NK-92 treated with Interleukin-12 subunit alpha and Interleukin-12 subunit beta, amount 100 ng/mL, for 24 hours (cell line): ENCODE measurements at places on chromosomes 6 and 20.

GRCh38 chr20:24762371-24762770, 186.7 kb upstream of the CST7 start:
- DNase-seq = no peak

DNA sequence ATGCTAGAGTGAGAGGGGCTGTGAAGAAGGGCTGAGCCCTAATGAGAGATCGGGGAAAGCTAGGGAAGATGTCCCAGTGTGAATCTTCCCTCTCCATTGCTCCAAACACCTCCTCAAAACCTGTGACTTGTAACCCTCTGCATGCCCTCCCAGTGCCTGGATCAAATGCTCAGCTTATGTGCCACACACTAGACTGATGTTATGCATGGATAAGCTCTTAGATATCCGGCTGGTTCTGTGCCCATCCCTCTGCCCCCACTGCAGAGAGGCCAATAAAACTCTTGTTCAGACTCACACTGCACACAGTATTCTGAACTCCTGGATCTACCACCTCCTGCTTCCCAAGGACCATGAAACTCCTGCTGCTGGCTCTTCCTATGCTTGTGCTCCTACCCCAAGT, at the start of gene DEFB118:
Gene DEFB118, plus strand, starts transcription at position 301 of the 400 bp plus-strand sequence. Its CDS starts 50 bp downstream, at position 351.
- no peak for DNase-seq

GRCh38 chr6:113616701-113617274, 240.4 kb upstream of the MARCKS start:
- DNase-seq = no peak

GRCh38 chr20:31764641-31765305, 25.7 kb downstream of the TPX2 start:
- no peak for DNase-seq

DNA sequence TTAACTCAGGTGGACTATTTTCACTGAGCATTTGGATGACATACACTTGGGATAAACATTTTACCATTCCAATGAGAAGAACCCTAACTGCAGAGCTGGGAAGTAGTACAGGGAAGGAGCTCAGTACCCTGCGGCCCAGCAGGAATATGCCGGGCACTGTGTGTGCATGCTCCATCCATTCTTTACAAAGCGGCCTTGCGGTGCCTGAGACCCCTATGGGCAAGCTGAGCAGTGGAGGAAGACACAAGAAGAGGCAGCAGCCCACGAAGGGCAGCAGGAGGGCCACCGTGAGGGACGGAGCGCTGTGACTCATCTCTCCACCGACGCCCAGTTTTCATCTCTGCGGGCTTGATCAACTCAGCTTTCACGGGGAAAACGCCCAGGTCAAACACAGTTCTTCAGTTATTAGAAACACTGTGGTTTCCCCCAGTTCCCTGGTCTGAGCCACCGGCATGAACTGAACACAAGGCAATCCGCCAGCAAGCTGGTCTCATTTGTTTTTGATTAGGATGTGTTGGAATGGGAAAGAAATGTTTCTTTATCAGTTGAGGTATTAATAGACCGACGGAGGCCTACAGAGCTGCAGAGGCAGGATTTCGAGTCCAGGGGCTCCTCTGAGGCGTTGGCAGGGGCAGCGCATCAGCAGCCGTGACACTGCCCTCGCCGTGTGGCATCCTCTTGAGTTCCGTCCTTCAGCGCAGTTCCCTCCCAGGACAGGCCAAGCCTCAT, 44.9 kb downstream of the IRF4 start:
- DNase-seq = no peak

GRCh38 chr6:1575210-1576041, 34.3 kb upstream of the FOXC1 start:
- no peak for DNase-seq

- DNase-seq = no peak
These were observed 11.0 kb downstream of the UQCC2 start for GRCh38 chr6:33700391-33701050.

- no peak for DNase-seq
These were observed 396.9 kb upstream of the ADGRB3 start for GRCh38 chr6:68238097-68238601.

GRCh38 chr20:43492101-43492500, 15.4 kb upstream of the L3MBTL1 start:
- DNase-seq = no peak

DNA sequence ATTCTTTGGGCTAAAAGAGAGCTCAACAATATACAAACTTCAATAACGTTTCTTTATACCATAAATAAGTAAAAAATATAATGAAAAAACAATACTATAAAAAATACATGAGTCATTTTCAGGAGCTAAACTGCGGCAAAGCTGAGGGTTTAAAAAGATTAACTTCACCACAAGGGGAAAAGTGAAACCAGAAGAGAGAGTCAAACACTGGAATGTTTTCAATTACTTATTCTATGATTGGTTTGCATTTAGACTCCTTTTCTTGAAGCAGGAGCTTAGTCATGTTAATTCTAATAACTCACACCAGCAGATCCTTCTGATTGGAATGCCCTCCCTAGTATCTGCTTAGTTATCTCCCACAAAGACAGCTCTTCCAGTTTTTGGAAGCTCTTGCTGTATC, 627.3 kb downstream of the UTRN start:
- no peak for DNase-seq

- DNase-seq = no peak
These were observed 338.1 kb downstream of the PLCB1 start for GRCh38 chr20:8470156-8470555.

DNA sequence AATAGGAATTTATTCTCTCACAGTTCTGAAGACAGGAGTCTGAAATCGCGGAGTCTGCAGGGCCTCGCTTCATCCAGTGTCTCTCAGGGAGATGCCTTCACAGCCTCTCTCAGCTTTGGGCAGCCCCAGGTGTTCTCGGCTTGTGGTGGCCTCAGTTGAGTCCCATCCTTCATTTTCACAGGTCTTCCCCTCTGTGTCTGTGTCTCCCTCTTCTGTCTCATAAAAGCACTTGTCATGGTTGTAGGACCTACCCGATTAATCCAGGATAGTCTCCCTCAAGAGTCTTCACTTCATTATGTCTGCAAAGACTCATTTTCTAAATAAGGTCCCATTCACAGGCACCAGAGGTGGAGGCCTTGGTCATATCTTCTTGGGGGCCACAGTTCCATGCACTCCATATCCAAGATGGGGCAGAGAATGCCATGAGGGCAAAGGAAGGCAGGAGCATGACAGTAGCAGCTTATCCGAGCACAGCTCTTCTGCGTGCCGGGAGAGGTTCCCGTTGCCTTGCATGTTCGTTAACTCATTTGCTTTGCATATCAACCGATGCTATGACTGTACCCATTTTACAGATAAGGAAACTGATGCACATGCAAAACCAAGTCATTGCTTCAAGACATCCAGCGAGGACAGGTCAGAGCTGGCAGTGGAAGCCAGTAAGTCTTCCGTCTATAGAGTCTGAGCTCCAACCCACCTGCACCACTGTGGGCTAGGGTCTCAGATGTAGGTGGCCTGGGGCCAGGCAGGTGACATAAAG, 363.8 kb upstream of the SULF2 start:
- no peak for DNase-seq

DNA sequence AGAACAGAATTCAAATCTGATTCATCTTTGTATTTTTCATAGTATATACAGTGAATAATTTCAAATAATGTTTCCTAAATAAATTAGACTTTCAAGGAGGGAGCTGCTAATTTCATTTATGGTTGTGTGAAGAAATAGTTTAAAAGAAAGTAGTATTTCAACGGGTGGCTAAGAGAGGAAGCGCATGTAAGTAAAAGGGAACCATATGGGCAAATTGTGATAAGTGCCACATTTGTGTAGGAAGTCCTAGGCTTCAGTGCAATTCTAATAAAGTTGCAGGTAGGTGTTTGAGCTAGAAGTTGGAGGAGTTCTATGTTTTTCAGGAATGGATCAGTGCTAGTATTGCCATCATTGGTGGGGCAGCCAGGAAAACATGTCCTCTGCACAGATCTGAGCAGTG, 178.8 kb upstream of the PRDM1 start:
- no peak for DNase-seq

- no peak for DNase-seq
These were observed 165.2 kb downstream of the BCAS1 start for GRCh38 chr20:53905019-53905819.

- no peak for DNase-seq
These were observed 95.0 kb downstream of the ARHGAP18 start for GRCh38 chr6:129615020-129615419.

- no peak for DNase-seq
These were observed 155.4 kb downstream of the ERMARD start for GRCh38 chr6:169906688-169907418.

DNA sequence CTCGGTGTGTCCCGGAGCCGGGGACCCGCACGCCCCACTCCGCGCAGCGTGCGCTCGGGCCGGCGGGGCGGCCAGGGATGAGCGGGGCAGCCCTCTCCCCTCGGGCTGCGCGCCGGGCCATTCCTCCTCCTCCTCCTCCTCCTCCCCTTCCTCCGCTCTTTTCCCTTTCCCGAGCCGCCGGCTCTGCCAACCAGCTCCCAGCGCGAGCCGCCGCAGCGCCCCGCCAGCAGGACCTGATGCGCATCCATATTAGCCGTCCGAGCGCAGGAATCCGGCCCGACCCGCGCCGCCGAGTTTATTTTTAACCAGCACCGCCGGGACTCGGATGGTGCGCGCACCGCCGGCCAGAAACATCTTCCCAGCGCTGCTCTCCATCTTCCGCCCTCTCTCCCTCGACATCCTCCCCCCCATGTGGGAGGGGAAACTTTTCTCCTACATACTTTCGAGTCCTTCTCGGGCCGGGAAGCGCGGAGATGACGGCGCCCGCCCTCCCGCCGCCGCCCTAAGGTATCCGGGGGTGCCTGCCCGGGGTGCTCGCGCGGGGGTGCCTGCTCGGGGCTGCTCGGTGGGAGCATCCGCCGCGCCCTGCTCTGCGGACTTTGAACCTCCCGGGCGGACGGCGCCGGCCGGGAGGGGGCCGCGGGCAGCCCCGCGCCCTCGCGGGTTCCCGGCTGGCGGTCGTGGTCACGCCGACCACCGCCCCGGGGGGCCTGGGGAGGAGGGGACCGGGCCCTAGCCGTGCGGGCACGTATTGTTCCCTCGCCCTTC, 619 bp downstream of the RREB1 start:
- DNase-seq = no peak

GRCh38 chr20:19880256-19881079, 122.4 kb downstream of the RIN2 start:
- no peak for DNase-seq

DNA sequence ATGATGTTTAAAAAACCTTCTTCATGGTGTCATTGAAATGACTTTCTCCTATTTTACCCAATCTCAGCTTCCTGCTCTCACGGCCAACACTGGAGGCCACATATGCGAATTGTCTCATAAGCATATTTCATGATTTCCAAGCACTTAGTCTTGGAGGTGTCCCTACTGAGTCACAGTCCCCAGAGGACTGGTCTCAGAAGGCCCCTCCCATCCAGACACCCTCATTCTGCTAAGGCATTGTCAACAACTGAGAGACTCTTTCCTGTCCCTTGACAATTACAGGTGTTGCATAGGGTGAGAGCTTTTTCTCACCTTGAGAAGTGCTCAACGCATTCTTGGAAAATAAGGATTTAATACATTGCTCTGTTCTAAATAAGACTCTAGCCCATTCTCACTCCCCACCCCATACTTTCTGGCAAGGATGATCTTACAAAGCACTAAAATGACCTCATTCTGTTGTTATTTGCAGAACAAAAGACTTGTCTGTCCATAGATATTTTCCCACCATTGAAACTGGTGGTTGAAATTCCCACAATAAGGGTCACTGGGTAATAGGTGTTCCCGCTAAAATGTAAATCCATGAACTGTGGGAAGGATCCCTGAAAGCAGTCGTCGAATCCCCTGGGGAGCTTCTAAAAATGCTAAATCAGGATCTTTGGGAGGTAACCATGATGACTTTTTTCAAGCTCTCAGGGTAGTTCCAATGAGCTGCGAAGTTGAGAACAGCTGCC, 32.3 kb upstream of the SLC22A23 start:
- DNase-seq = no peak

GRCh38 chr20:1633535-1633934, 13.7 kb upstream of the SIRPB1 start:
- no peak for DNase-seq

GRCh38 chr20:63538204-63539091, 1.3 kb upstream of the PTK6 start:
- DNase-seq = no peak

DNA sequence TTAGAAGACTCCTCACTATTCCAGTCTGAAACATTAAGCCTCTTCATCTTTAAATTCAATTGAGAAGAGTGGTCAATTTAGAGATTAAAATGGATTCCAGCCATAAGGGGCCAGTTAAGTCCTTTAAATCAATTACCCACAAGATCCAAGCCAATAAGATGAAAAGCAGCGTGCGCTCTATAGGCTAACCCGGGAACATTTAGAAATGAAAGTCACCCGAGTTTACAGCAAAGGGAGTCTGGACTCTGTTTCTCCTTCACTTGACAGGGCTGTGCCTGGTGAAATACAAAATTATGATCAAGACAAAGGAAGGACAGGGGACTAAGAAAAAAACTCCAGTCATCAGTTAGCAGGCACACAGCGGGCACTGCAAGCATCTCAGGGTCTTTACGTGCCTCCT, 393.7 kb downstream of the QKI start:
- DNase-seq = no peak

GRCh38 chr20:52847731-52848359, 124.3 kb upstream of the TSHZ2 start:
- DNase-seq = no peak

- DNase-seq = no peak
These were observed 10.1 kb downstream of the PHF10 start for GRCh38 chr6:169714178-169714577.

DNA sequence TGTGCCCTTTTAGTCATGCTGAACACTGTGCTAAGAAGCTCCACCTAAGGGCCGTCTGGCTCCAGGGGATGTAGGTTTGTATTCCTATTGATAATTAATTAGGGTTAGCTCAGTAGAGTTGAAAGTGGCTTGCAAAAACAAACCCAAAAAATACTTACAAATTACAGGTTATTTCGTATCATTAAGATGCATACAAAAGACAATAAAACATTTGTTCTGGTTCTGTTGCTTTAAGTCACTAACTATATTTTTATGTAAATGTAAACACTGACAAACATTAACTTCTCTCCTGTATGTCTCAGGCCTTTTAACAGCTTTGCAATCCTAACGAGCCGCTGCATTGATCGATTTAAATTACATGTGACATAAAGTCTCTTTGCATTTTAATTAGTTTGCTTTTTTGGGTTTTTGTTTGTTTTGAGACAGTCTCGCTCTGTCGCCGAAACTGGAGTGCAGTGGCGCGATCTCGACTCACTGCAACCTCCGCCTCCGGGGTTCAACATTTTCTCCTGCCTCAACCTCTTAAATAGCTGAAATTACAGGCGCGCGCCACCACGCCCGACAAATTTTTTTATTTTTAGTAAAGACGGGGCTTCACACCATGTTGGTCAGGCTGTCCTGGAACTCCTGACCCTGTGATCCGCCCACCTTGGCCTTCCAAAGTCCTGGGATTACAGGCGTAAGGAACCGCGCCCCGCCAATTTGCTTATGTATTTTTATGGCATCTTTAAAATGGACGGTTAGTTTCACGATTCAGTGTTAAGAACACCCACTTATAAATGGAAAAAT, 110.9 kb downstream of the HFE start:
- peak; percentile 50 for DNase-seq

DNA sequence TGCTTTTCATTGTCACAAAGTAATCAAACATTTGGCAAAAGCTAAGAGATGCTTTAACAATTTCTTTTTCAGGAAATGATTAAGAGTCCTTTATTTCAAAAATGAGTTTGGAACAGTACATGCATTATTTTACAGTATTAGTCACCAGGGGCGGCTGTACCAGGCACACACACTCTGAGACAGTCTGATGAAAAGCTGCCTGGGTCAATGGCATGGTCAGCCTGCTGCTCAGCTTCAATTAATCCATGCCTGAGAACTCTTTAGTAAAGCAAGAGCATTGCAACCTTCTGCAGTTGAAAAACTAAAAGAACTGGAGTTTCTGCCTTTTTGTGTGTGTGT, 105.5 kb downstream of the TULP4 start:
- no peak for DNase-seq
